ENCODE measurements at places on chromosomes 12 and 14. TPM values are rescaled to one million over a fixed set of nuclear protein-coding genes. Genes with fewer than 3 reads are reported as not detected.

- no peak for DNase-seq
Measured at GRCh38 chr12:67981287-67982162, 7.7 kb upstream of the IFNG-AS1 start.

- DNase-seq, result no peak
Measured at GRCh38 chr14:99155173-99156089, 116.6 kb downstream of the BCL11B start.

GRCh38 chr12:14618983-14619382 lies 51.3 kb upstream of the PLBD1 start:
- no peak for DNase-seq

DNA sequence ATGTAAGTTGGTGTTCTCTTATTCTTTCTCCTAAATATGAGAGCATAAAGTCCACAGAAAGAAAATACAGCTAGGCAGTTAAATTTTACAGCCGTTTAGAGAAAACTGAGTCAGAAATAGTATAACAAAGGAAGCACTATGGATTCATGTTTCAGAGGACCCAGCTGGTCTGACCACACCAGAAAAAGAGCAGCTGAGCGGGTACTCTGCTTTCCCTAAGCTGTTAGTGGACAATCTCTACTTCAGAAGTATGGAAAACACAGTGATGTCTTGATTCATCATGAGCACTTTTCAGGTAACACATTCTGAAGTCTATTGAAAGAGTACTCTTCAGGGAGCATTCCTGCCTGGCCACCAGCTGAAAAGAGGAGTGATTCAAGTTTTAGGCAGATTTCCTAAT lies 12.4 kb downstream of the PPM1H start:
- DNase-seq, result no peak

DNA sequence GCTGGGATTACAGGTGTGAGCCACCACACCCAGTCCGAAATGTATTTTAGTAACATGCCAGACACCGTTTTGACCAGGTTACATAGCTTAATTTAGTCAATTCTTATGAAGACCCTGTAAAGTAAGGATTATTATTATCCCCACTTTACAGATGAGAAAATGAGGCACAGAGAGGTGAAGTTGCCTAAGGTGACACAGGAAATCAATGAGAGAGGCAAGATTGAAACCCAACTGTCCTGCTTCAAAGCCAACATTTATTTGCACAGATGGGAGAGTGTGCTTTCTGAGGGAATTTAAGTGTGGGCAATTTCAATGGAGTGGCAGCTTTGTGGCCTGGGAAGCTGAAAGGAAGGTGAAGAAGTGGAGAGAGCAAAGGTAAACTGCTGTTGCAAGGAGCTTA lies 19.1 kb upstream of the EPS8 start:
- no peak for DNase-seq

DNA sequence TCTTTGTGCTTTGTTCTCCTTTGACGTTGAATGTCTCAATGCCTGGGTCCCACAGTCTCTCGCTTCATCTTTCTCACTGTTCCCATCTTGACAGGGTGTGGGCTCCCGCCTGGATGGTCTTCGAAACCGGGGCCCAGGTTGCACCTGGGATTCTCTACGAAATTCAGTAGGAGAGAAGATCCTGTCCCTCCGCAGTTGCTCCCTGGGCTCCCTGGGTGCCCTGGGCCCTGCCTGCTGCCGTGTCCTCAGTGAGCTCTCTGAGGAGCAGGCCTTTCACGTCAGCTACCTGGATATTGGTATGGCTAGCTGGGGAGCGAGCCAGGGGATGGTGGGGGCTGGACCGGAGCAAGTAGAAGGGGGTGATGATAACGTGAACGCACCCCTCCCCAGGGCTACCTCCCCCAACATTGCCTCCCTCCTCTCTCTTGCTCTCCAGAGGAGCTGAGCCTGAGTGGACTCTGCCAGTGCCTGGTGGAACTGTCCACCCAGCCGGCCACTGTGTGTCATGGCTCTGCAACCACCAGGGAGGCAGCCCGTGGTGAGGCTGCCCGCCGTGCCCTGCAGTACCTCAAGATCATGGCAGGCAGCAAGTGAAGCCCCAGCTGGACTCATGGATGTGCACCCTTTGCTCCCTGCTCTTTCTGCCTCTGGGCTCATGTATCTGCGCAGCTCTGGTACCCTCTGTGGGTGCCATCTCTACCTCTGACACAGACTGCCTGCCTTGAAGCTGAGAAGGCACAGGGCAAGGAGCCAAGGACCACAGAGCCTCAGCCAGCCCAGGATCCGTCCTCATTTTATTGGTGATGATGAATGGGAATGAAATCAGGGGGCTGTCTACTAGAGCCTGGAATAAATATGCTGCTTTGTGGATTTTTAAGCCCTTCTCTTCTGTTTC lies 1.5 kb downstream of the NPFF start:
- DNase-seq, result no peak

- no peak for DNase-seq
Measured at GRCh38 chr12:97159377-97159776, 252.3 kb downstream of the NEDD1 start.

DNA sequence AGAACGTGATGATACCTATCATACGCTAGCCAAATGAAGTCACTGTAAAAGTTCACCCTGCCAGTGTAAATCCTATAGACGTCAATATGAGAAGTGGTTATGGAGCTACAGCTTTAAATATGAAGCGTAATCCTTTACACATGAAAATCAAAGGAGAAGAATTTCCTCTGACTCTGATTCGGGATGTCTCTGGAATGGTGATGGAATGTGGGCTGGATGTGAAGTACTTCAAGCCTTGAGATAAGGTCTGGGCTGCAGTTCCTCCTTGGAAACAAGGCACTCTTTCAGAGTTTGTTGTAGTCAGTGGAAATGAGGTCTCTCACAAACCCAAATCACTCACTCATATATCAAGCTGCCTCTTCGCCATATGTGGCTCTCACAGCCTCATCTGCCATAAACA lies 53.1 kb upstream of the NAP1L1 start:
- no peak for DNase-seq

The RBM19 gene
- 14.7 TPM for total RNA-seq

The BHLHE41 gene
- 0.41 TPM for total RNA-seq

The CLEC2B gene
- total RNA-seq, result 1.6 TPM

The FBLN5 gene
- total RNA-seq, result 1.6 TPM

The PZP gene
- under 0.01 TPM for total RNA-seq

Measured in frontal cortex (tissue), 4 donors.